ENCODE measurements at places on chromosomes 2 and 18. TPM values are rescaled to one million over a fixed set of nuclear protein-coding genes. Genes with fewer than 3 reads are reported as not detected.

ANKRD62 gene
- total RNA-seq: not detected

WDR7 gene
- 4.2 TPM for total RNA-seq

IHH gene
- 0.15 TPM for total RNA-seq

HAUS1 gene
- 30.9 TPM for total RNA-seq

TEX44 gene
- total RNA-seq: not detected

BBS5 gene
- total RNA-seq: 6.0 TPM

XDH gene
- total RNA-seq: 1.3 TPM

ACMSD gene
- total RNA-seq: not detected

TCF23 gene
- total RNA-seq: not detected

CENPA gene
- total RNA-seq: 54.6 TPM

LYPD6B gene
- total RNA-seq: not detected

SERPINB3 gene
- 0.11 TPM for total RNA-seq

RAB6C gene
- total RNA-seq: not detected

SERPINB13 gene
- total RNA-seq: not detected

ALK gene
- not detected for total RNA-seq

ZAP70 gene
- not detected for total RNA-seq

SCYGR4 gene
- not detected for total RNA-seq

CCDC141 gene
- total RNA-seq: not detected

SULT6B1 gene
- not detected for total RNA-seq

GPAT2 gene
- total RNA-seq: not detected

SPHKAP gene
- total RNA-seq: not detected

IL36B gene
- not detected for total RNA-seq

NT5DC4 gene
- not detected for total RNA-seq

SDC1 gene
- total RNA-seq: 184 TPM

Data from A549 treated with DMSO at 1 μM for 4 hours (cell line).